ENCODE measurements at places on chromosomes 7 and 10. TPM values are rescaled to one million over a fixed set of nuclear protein-coding genes. Genes with fewer than 3 reads are reported as not detected.

CYP26C1 gene
- not detected for polyA plus RNA-seq

HHEX gene
- polyA plus RNA-seq = 2.6 TPM

DNA sequence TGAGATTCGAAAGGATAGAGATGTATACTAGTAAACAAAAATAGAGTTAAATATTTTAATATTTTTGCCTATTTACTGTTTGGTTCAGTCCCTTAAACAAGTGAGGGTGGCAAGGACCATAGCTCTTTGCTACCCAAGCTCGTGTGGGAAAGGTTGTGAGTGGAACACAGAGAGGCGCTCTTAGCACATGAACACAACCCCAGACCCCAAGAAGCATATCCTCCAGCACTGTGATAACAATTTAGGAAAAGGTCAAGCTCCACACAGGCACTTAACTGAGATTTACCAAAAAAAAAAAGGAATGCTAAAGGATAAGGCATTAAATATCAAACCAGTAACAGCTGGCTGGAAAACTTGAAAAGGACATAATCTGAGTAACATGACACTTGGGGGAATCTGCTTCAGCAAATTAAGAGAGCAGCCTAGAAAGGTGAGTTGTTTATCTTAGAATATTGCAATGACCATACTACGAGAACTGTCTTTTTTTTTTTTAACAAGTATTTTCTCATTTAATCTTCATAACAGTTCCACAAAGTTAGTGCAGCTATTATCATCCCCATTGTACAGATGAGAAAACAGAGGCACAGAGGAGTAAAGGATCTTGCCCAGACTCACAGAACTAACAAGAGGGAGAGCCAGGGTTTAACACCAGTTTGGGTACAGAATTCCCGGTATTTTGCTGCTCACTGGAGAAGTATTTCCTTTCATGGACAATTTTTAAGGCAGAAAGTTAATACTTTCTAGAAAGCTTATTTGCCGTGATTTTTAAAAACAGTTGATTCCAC, 303.5 kb upstream of the AOAH start:
- no peak for DNase-seq

DNA sequence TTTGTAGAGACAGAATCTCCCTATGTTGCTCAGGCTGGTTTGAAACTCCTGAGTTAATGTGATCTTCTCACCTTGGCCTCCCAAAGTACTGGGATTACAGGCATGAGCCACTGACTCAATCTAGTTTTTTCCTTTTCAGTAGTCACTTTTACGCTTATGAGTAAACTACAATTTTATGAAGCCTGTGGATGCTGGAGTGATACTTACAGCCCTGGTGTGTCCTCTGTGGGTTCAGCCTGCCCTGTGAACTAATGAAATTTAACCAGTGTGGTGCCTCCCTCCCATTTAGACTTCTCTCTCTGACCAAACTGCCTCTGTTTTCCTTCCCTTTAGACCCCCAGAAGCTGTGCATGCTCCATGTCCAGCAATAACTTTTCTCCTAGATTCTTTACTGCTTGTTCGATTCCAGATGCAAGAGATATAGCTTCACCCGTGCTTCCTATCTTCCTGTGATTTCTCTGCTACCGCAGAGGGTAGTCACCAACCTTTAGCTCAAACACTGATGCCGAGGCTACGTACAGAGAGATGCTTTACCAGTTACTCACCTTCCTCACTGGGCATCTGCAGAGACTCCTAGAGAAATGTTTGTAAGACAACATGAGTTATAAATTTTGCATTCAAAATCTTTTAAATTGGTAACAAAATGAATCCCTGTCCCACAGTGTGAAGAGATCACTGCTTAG, 90.8 kb downstream of the KIAA1217 start:
- no peak for DNase-seq
